ENCODE measurements at places on chromosomes 13 and 19.

DNA sequence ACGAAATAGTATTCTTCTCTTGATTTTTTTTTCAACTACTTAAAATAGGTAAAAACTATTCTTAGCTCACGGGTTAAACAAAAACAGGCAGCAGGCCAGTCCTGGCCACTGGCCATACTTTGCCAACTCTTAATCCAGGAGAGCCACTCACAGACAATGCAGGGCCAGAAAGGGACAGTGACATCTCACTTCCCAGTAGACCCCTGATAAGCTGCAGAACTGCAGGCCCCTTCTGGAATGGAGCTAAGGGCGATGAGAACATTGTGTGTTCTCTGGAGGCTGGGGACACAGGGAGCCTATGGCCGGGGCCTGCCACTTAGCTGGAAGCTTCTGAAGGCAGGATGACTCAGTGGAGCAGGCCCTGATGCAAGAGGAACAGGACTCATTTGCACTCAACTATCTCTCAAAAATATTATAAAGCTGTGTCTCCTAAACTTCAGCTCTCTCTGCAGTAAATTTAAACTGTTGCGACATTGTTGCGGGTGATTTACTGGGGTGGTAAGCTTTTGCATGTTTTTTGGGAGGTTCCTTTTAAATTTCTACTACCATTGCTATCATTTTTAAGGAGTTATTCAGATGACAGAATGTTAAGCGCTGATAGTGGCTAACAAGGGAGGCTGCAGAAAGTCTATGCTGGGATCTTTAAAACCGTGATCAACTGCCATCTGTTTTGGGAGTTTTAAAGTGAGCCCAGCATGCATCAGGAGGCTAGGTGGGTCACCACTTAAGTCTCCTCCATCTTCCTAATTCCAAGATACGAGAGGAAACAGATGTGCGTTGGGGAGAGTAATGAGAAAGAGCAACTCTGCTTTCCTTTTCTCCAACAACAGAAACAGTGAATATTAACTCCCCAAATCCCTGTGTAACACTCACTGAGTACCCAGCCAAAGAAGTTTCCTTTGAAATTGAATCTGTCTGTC lies 33.2 kb upstream of the KATNAL1 start:
- DNase-seq, result no peak

GRCh38 chr13:97116754-97117153 lies 105.4 kb upstream of the MBNL2 start:
- no peak for DNase-seq

- DNase-seq, result no peak
Observed at GRCh38 chr19:42455621-42456081, 12.9 kb upstream of the CXCL17 start.

DNA sequence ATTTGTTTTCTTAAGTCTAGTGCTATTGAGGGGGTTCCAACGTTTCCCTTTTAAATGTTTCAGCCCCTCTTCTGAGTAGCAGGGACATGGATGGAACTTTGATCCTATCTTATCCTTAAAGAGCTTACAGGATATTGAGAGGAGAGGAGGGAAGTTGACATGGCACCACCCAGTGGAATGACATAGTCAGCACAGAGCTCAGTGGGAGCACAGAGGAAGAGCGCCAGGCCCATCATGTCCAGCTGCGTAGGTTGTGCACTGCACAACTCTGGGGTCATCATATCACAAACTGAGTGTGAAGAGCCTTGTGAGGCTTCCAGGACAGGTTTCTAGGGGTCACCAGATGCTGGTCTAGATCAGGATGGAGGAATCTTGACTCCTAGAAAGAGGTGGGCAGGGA lies 4.6 kb upstream of the CDC42EP5 start:
- DNase-seq, result no peak

GRCh38 chr19:57583521-57584416 lies at the start of gene ZIK1:
Gene ZIK1 (plus strand): TSS chr19:57584145. CDS start chr19:57584357, 212 bp downstream.
- DNase-seq, result peak; percentile 71

DNA sequence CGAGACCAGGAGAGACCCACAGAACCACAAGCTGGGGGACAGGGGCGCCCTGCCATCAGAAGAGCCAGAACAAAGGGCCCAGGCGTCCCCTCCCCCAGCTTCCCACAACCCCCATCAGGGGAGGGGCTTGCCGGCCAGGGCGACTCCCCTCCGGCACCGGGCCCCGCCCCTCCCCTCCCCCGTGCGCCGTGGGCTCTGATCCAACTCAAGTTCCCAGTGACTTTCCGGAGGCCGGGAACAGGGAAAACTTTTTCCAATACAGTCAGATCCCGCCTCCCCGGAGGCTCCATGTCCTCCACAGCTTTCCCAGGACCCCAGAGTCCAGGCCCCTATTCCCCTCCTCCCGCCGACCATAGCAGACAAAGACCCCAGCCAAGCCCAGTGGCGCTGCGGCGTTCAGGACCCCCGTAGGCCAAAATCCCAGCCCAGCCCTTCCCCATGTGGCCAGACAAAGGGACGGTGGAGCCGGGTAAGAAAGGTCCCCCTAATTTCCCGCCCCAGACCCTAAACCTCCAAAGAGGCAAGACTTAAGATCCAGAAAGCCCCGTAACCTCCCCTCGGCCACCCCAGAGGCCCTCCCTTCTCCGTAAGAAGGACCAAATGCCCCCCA lies 673 bp downstream of the TEAD2 start:
- no peak for DNase-seq

- DNase-seq, result no peak
Observed at GRCh38 chr13:27341616-27342015, 71.0 kb downstream of the RASL11A start.
